ENCODE measurements at places on chromosomes 11 and 22. TPM values are rescaled to one million over a fixed set of nuclear protein-coding genes. Genes with fewer than 3 reads are reported as not detected.

The OR8A1 gene
- total RNA-seq, result not detected

DNA sequence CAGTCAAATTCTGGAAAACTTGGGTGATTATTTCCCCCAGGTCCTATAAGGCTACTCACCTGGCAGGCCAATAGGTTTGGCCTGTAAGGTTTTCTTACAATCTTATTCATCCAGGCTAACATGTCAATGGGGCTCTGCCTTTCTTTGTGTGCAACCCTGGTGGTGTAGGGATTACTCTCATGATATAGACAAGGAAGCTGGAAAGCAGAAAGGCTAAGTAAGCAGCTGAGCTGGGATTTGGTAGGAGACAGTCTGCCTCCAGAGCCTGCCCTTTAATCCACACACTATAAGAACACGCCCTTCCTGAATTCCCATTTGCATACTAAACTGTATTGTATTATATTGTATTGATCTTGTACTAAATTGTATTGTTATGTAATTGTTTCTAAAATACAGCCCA, 373.3 kb upstream of the CCDC90B start:
- no peak for DNase-seq

- DNase-seq, result no peak
Observed at GRCh38 chr22:37211866-37212173, 457 bp downstream of the SSTR3 start.

The CCDC116 gene
- not detected for total RNA-seq

The PDE3B gene
- total RNA-seq, result 62.7 TPM

DNA sequence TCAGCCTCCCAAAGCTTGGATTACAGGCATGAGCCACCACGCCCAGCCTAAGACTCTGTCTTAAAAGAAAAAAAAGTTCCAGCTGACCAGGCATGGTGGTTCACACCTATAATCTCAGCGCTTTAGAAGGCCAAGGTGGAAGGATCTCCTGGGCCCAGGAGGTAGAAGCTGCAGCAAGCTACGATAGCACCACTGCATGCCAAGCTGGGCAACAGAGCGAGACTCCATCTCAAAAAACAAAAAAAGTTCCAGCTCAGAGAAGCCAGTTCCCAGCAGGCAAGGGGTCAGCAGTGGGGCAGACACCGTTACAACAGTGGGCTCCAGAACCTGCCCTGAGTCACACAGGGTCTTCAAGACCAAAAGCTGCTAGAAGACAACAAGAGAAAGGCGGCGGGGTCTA, 3.3 kb downstream of the TMEM184B start:
- DNase-seq, result no peak

- peak; percentile 99 for DNase-seq
Observed at GRCh38 chr11:819129-819931, 616 bp downstream of the PNPLA2 start.

GRCh38 chr11:66221012-66221411, 47.4 kb upstream of the RAB1B start:
- no peak for DNase-seq

DNA sequence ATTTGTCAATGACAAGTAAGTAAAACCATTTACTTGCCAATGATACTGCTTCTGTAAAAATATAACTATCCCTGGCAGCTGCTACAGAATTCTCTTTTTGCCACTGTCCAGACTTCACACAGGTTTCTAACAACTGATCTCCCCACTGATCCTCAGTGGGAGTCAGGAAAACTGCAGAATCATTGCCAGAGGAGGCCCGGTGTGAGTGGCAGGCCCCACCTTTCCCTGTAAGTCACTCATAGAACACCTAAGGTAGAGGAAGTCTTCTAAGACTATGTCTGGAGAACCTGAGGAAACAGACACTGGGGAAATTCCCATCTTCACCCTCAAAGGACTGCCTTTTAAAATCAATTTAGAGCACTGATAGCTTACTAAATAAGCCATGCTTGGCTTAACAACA, 66.3 kb downstream of the ZC3H12C start:
- DNase-seq, result no peak

The ART1 gene
- 1.9 TPM for total RNA-seq

The RAG1 gene
- total RNA-seq, result 1.4 TPM

DNA sequence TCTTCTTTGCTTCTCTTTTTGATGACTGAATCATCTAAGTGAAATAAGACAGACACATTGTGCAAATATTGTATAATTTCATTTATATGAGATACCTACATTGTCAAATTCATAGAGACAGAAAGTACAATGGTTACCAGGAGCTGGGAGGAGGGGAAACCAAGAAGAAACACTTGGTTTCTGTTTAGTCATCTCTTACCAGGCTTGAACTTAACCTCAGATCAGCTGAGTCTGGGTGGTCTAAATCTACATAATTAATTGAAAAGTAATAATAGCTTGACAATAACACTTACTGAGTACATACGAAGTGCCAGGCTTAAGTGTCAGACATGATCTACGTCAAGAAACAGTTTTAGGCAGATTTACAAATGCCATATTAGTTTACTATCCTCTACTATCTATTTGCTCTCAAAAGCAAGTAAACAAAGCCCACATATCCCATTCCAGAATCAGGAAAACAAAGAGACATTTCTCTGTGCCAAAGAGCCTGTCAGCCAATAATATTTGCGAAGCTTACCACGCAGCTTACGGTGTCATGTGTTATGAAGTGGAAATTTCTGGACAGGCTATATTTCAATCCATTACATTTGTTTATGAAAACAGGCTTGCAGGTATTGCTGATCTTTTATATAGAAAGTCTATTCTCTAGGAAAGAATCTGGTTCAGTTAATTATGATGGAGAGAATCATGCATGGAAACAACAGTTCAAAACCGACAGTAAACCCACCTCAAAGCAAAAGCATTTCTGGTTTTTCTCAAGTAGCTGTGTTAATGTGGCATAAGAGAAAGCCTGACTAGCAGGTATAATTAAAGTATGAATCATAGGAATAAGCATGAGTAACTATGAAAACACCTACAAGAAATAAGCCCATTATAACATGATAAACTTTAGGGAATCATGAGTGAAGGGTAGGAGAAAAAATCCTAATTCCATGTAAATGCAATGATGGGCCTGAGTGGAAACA, 2.7 kb upstream of the ARHGAP42 start:
- no peak for DNase-seq

DNA sequence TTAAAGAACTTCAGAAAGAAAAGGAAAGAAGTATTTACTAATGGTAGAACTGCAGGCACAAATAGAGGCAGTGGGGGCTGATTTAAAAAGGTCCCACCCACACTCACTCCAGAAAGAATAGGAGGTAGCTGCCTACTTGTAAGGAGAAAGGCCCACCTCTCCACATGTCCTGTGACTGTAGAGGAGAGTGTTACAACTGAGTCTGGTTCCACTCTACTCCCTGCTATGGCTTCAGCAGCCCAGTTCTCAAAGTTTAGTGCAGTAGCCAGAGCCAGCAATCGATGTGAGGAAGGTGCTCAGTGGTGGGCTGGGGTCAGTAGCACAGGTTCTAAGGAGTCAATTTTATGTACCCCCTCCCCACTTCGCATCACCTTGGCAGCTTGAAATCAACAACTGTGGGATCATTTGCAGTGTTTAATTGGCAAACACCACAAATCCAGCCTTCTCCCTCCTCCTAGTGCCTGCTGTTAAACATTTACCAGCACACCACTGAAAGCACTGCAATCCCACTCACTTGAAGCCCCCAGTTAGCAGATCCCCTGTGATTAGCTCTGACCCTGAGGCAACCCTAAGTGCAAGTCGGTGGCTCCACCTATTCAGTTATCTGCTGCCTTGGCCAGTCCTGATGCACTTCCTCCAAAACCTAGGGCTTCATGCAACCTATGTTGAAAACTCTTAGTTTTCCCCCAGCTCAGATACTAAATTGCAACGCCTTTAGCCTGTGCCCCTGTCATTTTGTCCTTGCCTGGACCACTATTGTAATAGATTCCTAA, 146.6 kb downstream of the BBOX1 start:
- DNase-seq, result no peak

- no peak for DNase-seq
Observed at GRCh38 chr11:82865841-82866240, 34.4 kb downstream of the PRCP start.

- no peak for DNase-seq
Observed at GRCh38 chr11:6196396-6196795, 2.6 kb upstream of the OR52W1 start.

The PRR33 gene
- total RNA-seq, result not detected

DNA sequence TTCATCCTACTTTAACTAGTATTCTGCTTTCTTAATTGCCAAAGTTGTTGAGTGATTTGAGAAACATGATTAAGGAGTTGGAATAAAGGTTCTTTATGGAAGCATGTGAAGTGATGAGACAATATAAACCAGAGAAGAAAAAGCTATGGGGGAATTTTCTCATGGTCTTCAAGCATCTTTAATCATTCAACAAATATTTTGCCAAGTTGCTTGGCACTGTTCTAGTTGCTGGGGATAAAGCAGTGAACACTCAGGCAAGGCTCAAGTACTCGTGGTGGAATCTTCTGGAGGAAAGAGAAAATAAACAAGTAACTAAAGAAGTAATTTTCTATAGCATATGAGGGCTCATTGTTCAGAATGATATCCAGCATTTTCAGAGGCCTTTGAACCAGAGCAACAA, 9.2 kb upstream of the PIWIL4 start:
- DNase-seq, result no peak

DNA sequence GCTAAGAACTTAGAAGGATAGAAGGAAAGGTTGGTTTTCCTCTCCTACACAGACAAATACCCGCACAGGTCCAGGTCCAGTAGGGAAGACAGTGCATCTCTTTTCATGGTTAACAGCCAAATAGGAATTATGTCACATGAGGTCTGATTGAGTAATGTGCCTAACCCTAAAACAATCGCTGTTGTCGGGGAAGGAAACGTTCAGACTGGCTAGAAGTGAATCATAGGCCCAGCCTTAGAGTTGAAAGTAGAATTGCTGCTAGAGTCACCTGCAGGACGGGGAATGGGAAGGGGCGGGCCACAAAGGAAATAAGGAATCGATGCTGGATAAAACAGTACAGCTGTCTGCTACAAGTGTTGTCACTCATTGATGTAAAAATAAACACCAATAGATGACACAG, 12.4 kb upstream of the HTATIP2 start:
- no peak for DNase-seq

The MAML2 gene
- 25.3 TPM for total RNA-seq

DNA sequence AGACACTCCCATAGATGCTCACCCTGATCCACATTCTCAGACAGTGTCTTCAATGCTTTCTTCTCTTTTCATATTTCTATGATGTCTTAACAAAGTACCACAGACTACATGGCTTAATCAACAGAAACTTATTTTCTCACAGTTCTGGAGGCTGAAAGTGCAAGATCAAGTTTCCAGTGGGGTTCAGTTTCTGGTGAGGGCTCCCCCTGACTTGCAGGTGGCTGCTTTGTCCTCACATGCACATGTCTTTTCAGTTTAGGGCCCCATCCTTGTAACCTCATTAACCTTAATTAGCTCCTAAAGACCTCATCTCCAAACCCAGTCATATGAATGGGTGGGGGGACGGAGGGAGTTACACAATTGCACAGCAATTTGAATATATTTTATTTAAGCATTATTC, 335.8 kb downstream of the AASDHPPT start:
- no peak for DNase-seq

DNA sequence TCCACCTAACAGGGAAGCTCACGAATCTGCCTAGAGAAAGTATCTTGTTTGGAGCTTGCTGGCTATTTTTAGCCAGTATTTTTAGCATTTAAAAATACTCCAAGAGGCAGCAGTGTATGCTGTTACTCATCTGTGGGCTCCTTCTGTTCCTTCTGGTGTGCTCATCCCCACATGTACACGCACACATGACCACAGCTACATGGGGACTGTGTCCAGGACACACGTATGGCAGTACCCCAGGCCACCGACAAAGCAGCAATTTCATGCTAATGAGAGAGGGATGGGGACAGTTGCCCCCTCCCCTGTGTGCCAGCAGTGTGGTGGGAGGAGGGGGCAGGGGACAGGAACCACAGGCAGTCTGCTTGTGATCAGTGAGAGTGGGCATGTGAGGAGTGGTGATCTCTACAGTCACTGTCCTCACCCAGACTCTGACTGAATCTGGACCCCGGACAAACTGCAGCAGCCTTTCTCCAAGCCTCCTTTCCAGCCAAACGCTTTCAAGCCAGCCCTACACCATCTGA, 16.4 kb downstream of the USP2 start:
- DNase-seq, result no peak

GRCh38 chr22:47620391-47620790, 857.9 kb downstream of the TBC1D22A start:
- no peak for DNase-seq

The NTM gene
- 151 TPM for total RNA-seq

DNA sequence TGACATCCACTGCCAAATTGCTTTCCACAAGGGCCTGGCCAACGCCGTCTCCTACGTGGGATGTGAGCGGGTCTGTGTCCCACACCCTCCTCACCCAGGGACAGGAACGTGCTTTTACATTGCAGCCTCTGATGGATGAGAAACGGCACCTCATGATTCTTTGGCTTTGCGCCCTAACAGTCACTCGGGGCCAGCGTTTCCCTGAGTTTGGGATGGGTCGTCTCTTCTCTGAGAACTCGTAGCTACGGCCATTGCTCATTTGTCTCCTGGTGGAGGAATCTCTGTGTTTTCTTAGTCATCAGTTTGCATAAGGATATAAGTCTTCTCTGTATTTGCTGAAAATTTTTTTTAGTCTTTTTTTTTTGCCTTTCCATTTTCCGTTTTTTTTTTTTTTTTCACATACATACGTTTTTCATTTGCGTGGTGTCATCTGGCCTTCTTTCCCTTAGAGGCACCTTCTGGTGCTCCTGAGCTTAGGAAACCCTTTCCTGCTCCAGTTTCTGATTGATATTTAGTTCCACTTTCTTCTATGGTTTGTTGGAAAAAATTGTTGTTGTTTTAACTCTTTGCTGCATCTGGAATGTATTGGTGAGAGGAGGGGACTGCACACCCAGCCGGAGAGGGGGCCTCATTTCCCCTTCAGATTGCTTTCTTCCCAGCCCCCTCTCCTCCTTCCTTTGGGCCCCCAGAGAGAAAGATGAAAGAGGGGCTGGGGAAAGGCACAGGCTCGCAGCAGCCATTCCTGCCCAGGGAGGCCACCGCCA, 12.0 kb downstream of the TNNT3 start:
- DNase-seq, result no peak

DNA sequence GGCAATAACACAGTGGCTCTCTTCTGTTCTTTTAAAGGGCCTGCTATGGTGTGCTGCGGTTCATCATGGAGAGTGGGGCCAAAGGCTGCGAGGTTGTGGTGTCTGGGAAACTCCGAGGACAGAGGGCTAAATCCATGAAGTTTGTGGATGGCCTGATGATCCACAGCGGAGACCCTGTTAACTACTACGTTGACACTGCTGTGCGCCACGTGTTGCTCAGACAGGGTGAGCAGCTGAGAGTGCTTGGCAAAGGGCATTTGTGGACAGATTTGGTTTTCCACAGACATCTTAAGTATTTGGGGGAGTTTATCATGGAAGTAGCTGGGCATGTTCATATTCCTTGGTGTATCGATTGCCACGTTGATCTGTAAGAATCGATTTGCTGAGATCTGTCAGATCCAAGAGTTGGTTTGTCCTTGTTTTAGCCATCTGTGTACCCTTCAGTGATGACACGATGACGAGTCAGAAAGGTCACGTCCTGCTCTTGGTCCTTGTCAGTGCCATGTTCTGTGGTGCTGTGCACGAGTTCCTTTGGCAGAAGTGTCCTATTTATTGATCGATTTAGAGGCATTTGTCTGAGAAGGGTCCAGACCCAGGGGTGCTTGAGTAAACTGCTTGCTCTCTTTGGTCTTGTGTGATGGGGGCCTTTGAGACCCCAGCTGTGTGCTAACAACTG, 4.8 kb downstream of the RPS3 start:
- no peak for DNase-seq

The BSCL2 gene
- 80.5 TPM for total RNA-seq

The P2RY6 gene
- total RNA-seq, result 5.3 TPM

Measured in upper lobe of left lung (tissue), 6 donors.